Caki2 (cell line): ENCODE measurements at places on chromosomes 7 and 10. TPM values are rescaled to one million over a fixed set of nuclear protein-coding genes. Genes with fewer than 3 reads are reported as not detected.

Gene NSMCE4A
- total RNA-seq = 64.4 and 70.6 TPM in 2 replicates

Gene POU6F2
- total RNA-seq = not detected in 2 replicates

GRCh38 chr7:12926206-12926605, 238.8 kb downstream of the ARL4A start:
- DNase-seq = no peak

GRCh38 chr10:31138026-31138553, 106.4 kb upstream of the ZNF438 start:
- no peak for DNase-seq

Gene GPR158
- total RNA-seq = not detected in 2 replicates

DNA sequence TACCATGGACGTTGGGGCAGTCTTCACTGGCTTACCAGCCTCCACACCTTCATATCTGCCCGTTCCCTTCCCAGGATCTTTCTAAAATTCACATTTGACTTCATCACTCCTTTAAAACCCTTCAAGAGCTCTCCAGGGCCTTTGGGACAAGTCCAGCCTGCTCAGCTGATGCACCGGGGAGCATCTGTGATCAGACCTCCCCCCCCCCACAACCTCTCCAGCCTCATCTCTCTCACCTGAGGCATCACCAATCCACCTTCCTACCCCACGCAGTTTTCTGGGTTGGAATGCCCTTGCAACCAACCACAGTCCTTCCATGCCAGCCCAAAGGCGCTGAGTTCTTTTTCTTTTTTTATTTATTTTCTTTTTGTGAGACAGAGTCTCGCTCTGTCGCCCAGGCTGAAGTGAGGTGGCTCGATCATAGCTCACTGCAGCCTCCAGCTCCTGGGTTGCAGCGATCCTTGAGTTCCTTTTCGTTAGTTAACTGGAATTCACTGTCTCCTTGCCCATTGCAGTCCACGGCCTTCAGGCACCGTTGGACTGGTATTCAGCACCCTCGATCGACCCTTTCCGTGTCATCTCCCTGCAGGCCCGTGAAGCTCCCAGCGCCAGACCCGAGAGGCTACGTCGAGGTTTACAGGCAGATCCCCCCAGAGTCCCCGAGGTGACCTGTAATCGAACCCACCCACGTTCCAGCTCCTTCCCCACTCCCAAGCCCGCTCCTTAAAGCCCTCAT, 654 bp downstream of the ALKBH4 start:
- DNase-seq = no peak

- DNase-seq = no peak
Measured at GRCh38 chr7:130951303-130951975, 217.4 kb upstream of the KLF14 start.
